Colonic mucosa (tissue), 4 donors: ENCODE measurements at places on chromosomes 5 and 9. TPM values are rescaled to one million over a fixed set of nuclear protein-coding genes. Genes with fewer than 3 reads are reported as not detected.

DNA sequence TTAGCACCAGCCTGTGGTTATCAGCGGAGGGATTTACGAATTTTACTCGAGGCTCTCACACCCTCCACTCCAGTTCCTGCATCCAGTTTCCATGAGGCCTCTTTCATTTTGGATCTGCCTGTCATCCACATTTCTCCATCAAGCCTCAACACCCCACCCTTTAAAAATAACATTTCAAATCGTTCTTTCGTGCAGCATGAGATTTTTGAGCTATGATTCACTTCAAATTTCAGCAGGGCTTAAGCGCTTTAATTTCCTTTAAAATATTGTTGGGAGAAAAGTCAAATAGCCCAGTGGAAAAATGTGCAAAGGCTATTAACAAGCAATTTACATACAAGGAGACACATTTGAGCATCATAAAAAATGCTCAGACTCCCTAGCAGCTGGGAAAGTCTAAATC, 103.2 kb downstream of the MSX2 start:
- no peaks in the 10 kb centered on the region for H3K4me1 ChIP-seq
- H3K27ac ChIP-seq = no peak overlapping the region
- H3K4me3 ChIP-seq = no peak overlapping the region
- H3K27me3 ChIP-seq = no peaks in the 10 kb centered on the region
- DNase-seq = no peak

GRCh38 chr5:159440235-159440634, 109.9 kb upstream of the IL12B start:
- no peaks in the 10 kb centered on the region for H3K27me3 ChIP-seq
- H3K36me3 ChIP-seq = no peaks in the 10 kb centered on the region
- no peaks in the 10 kb centered on the region for H3K4me1 ChIP-seq
- H3K27ac ChIP-seq = no peak overlapping the region
- no peak overlapping the region for H3K4me3 ChIP-seq
- DNase-seq = no peak

Gene MYOZ3
- total RNA-seq = 0.32 TPM

- DNase-seq = no peak
- H3K27me3 ChIP-seq = no peaks in the 10 kb centered on the region
- no peak overlapping the region for H3K27ac ChIP-seq
- no peaks in the 10 kb centered on the region for H3K36me3 ChIP-seq
These were observed 180.9 kb downstream of the NR3C1 start for GRCh38 chr5:143222287-143223231.

Gene FBP2
- total RNA-seq = not detected

- H3K4me3 ChIP-seq = no peak overlapping the region
- no peaks in the 10 kb centered on the region for H3K36me3 ChIP-seq
- H3K27ac ChIP-seq = no peak overlapping the region
These were observed 161.9 kb downstream of the ZSWIM6 start for GRCh38 chr5:61493973-61494372.

GRCh38 chr5:141330299-141331080, at the start of gene PCDHGA1:
TSS of gene PCDHGA1 (plus strand) at chr5:141330514.
- no peaks in the 10 kb centered on the region for H3K4me1 ChIP-seq
- DNase-seq = no peak
- no peak within 1 kb of the TSS for H3K27ac ChIP-seq
- H3K4me3 ChIP-seq = no peak within 1 kb of the TSS

Gene OLFM1
- 8.9 TPM for total RNA-seq

DNA sequence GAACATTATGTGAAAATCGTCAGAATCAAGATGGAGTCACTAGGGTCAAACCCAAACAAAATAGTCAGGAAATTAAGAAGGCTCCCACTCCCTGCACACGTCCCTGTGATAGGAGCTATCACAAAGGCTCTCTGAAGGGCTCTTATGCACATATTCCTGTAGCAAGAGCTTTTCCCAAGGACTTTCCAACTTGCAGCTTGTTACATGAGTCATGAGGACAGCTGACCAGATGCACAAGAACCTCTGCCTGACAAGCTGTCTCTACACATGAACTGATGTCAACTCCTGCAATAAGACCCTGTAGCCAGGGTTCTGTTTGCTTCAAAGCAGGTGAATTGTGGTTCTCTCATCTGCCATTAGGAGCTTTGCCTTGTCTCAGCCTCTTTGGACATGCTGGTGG, 122.4 kb downstream of the OLFM1 start:
- H3K27me3 ChIP-seq = no peaks in the 10 kb centered on the region
- H3K36me3 ChIP-seq = no peaks in the 10 kb centered on the region
- H3K4me3 ChIP-seq = no peak overlapping the region
- H3K4me1 ChIP-seq = no peaks in the 10 kb centered on the region

- H3K27me3 ChIP-seq = no peaks in the 10 kb centered on the region
- DNase-seq = no peak
- H3K36me3 ChIP-seq = no peaks in the 10 kb centered on the region
- no peak overlapping the region for H3K4me3 ChIP-seq
- no peak overlapping the region for H3K27ac ChIP-seq
These were observed 41.1 kb downstream of the XRCC4 start for GRCh38 chr5:83118471-83118870.

DNA sequence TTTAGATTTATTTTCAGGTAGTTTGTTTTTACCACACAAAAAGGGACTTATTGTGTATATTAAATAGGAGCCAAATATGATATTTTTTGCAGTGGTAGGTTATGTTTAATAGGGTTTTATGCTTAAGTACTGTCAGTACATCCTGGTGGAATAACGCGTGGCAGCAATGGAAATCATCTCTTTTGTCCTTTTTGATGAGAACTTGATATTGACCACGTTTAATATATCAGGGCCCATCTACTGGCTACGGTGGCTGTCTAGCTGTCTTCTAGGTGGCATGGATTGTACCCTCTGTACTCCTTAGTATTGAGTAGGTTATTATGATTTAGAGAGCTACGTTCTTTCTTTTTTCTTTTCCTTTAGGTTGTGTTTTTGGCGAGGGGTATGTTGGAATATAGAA, 2.6 kb downstream of the BASP1 start:
- no peak overlapping the region for H3K27ac ChIP-seq
- H3K4me1 ChIP-seq = no peaks in the 10 kb centered on the region
- DNase-seq = no peak
- H3K27me3 ChIP-seq = no peaks in the 10 kb centered on the region

GRCh38 chr9:92402360-92402759, 2.0 kb downstream of the OGN start:
- H3K36me3 ChIP-seq = no peaks in the 10 kb centered on the region
- no peak for DNase-seq
- H3K27me3 ChIP-seq = no peaks in the 10 kb centered on the region
- no peak overlapping the region for H3K27ac ChIP-seq

DNA sequence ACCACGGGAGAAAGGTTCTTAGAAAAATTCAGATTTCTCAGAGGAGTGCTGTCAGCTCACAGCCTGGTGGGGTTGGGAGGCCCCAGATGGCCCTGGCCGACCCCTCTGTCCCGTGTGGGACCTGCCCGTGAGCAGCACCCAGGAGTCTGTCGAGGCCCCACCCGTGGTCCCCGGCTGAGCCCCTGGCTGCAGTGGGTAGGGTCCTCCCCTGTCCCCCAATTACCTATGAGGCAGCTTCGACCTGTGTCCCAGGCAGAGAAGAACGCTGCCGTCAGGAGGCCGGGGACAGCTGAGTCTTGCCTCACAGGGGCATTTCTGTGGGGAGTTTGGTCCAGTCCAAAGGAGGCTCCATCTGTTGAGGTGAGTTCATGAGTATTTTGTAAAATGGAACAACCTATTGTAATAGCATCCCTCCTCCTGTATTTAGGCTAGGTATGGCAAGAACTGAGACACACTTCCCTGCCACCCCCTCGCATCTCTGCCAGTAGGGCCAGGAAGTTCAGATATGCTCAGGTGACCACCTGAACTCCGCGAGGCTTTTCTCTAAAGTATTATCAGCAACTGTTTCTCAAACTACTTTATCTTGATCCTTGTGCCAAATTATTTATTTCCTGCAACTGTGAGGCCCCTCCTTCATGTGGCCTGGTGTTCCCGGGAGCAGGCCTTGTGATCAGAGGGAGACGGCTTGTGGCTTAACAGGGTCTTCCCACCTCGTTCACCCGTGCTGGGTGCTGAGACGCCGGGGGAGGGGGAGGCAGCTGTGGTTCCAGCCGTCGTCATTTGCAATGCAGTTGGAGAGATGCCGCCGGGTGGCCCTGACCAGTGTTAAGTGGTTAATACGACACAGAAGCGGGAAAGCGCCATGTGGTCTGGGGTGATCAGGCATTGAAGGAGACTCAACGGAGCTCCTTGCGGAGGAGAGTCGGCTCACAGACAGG, 1.7 kb downstream of the AHRR start:
- H3K27ac ChIP-seq = no peak overlapping the region
- H3K4me1 ChIP-seq = peaks cover 7% of the 10 kb centered on the region
- no peaks in the 10 kb centered on the region for H3K36me3 ChIP-seq
- no peak for DNase-seq

Gene ADGRV1
- 5.1 TPM for total RNA-seq

- no peaks in the 10 kb centered on the region for H3K27me3 ChIP-seq
- no peak overlapping the region for H3K27ac ChIP-seq
- no peaks in the 10 kb centered on the region for H3K36me3 ChIP-seq
- H3K4me1 ChIP-seq = no peaks in the 10 kb centered on the region
- no peak overlapping the region for H3K4me3 ChIP-seq
- no peak for DNase-seq
These were observed 285.3 kb downstream of the ENC1 start for GRCh38 chr5:74355041-74355824.

DNA sequence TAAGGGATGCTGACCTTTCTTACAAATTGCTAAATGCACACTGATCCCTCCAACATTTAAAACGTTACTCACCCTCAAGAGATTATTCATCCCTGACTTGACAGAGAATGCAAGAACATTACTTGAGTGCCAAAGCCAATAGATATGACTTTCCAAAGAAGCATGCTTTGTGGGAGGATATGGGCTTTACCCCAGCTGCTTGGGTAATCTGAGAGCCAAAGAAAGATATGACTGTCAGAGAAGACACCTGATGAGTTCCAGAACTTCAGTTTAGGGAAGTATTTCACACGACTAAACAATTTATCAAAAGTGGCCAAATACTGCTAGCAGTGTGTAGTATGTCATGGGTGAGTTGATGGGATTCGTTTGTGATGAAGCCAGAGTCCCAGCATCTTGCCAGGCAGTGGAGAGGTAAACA, 7.4 kb upstream of the SPDL1 start:
- no peaks in the 10 kb centered on the region for H3K4me1 ChIP-seq
- no peaks in the 10 kb centered on the region for H3K27me3 ChIP-seq
- no peak overlapping the region for H3K4me3 ChIP-seq

Gene CEL
- 0.61 TPM for total RNA-seq

Gene BTNL8
- 51.6 TPM for total RNA-seq

DNA sequence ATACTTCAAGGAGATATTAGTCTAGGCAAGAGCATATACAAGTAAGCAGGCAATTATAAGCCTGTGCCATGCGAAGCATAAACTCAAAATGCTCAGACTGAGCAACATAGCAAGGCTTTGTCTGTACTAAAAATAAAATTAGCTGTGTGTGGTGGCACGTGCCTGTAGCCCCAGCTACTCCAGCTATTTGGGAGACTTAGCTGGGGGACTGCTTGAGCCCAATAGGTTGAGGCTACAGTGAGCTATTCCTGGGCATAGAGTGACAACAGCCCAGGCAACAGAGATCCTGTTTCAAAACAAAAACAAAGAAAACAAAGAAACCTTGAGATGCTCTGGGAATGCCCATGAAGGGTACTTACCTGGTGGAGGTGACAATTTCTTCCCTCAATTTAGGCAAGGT, 130.5 kb upstream of the ZNF608 start:
- no peaks in the 10 kb centered on the region for H3K36me3 ChIP-seq
- no peak overlapping the region for H3K4me3 ChIP-seq
- DNase-seq = no peak
- H3K4me1 ChIP-seq = no peaks in the 10 kb centered on the region

Gene WWC1
- total RNA-seq = 15.3 TPM

Gene HRH2
- 0.82 TPM for total RNA-seq

Gene ADCY2
- 1.9 TPM for total RNA-seq

Gene SLC30A5
- total RNA-seq = 45.9 TPM

Gene TMEM252
- not detected for total RNA-seq

DNA sequence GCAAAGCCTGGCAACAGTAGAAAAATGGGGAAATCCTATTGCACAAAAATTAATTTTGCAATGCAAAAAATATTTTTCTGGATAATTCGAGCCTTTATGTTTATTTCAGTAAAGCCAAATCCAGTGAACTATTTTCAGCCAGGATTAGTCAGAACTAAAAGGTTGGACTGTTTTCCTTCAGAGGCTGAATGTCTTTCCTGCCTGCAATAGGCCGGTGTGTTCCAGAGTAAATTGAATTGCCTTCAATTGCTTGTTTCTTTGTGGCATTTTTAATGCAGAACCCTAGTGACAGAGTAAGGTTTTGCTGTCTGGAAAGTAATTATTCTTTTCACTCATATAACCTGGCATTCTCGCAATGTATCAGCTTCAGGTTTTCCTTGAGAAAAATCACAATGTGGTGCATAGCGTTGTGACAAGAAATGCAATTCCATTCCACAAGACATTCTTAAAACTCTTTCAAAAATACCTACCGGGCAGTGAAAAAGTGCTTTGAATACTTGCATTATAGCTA, 183.7 kb downstream of the GLIS3 start:
- no peaks in the 10 kb centered on the region for H3K27me3 ChIP-seq
- no peak overlapping the region for H3K4me3 ChIP-seq
- no peak overlapping the region for H3K27ac ChIP-seq
- no peaks in the 10 kb centered on the region for H3K4me1 ChIP-seq
- no peaks in the 10 kb centered on the region for H3K36me3 ChIP-seq

- no peaks in the 10 kb centered on the region for H3K36me3 ChIP-seq
- H3K4me1 ChIP-seq = no peaks in the 10 kb centered on the region
- no peak overlapping the region for H3K27ac ChIP-seq
- no peak for DNase-seq
These were observed 56.6 kb downstream of the SNCAIP start for GRCh38 chr5:122368510-122369251.

Gene MCTP1
- 2.8 TPM for total RNA-seq
